ENCODE measurements at places on chromosomes 2 and 18. TPM values are rescaled to one million over a fixed set of nuclear protein-coding genes. Genes with fewer than 3 reads are reported as not detected.

CRYBA2 gene
- not detected for total RNA-seq

ZEB2 gene
- 312 TPM for total RNA-seq

RTP5 gene
- not detected for total RNA-seq

OTOS gene
- total RNA-seq, result not detected
